Gastrocnemius medialis (tissue), 4 donors: ENCODE measurements at places on chromosomes 7 and 10.

DNA sequence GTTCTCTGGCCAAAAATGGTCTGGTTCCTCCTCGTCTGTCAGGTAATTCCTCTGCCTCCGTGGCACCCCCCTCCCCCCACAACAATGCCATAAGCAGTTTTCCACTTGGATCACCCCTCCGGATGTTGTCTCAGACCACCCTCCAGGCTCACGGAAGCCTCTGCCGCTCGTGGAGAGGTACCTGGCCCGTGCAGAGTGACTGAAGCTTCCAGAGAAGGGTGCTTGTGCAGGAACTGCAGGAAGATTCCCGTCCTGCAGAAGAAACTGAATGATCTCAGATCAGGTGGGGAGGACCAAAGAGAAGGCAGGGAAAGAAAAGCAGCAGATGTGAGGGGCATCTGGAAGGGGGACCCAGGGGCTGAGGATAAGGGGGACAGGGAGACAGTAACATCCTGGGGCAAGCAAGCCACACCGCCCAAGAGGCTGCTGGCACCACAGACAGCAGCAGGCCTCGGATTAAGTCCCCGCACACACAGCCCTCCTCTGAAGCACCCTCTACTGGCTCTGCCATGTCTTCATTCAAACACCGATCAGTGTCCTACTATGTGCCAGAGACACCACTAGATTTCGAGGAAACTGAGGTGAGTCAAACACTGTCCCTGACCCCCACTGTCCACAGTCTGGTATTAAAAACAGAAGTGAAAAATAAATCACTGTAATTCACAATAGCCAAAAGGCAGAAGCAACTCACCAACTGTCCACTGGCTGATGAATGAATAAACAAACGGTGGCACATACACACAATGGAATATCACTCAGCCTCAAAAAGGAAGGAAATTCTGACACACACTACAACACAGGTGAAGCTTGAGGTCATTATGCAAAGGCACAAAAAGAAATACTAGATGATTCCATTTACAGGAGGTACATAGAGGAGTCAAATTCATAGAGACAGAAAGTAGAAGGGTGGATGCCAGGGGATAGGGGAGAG lies 26.4 kb downstream of the KIAA1549 start:
- DNase-seq: no peak

GRCh38 chr10:95406651-95407280 lies 116.0 kb upstream of the PDLIM1 start:
- peak; percentile 94 for DNase-seq

- DNase-seq: peak; percentile 22
These were observed 27.5 kb downstream of the ELMO1 start for GRCh38 chr7:37420946-37421695.

GRCh38 chr10:14383266-14383665 lies 52.5 kb upstream of the FRMD4A start:
- DNase-seq: no peak

- DNase-seq: no peak
These were observed 206.7 kb downstream of the POU6F2 start for GRCh38 chr7:39184391-39184790.

DNA sequence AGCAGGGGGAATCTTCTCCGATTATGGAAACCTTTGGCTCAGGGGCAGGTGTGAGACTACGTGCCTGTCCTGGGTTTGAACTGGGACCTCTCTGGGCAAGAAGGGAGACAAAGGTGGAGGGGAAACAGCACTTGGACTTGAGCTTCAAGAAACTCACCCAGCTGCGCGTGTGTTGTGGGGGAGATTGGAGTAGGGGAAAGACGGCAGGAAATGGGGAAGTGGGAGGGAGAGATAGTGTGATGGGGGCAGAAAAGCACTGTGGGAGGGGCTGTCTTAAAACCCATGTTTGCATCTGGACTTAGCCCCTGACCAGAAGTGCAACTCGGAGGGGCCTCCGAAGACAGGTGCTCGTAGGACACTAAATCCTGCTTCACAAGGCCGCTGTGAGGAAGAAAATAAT lies 107.0 kb downstream of the HIP1 start:
- no peak for DNase-seq

- peak; percentile 91 for DNase-seq
These were observed 253.2 kb upstream of the INHBA start for GRCh38 chr7:41955893-41956675.

DNA sequence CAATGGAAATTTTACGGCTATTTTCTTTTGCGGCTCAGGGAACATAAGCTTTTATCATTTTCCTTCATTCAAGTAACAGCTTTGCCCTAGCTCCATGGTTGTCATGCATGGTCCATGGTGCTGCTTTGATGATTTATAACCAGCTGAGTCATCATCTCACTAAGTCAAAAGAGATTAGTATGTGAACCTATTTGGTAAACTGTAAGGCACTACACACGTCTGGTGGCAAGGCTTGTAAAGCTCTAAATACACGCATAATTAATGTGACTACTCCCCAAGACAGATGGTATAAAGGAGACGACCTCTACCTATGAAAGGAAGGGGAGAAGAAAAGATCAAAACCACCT lies 340.2 kb downstream of the KCNMA1 start:
- DNase-seq: no peak

- DNase-seq: no peak
These were observed 104.9 kb downstream of the CDK6 start for GRCh38 chr7:92731335-92732063.

DNA sequence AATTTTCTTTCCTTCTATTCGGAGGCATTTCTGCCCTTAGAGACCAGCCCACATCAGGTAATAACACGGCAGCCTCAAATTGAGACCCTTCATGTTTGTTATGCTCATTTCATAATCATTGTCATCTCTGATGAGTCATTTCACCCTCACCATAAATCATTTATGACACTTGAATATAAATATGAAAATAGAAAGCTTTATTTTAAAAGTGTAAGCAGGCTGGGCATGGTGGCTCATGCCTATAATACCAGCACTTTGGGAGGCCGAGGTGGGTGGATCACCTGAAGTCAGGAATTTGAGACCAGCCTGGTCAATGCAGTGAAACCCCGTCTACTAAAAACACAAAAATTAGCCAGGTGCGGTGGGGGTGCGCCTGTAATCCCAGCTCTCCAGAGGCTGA lies 57.4 kb upstream of the EGFR start:
- no peak for DNase-seq

GRCh38 chr7:45626441-45627430 lies 52.6 kb downstream of the ADCY1 start:
- no peak for DNase-seq

GRCh38 chr10:124661660-124662180 lies 82.5 kb downstream of the FAM53B start:
- no peak for DNase-seq

- DNase-seq: no peak
These were observed 631.0 kb upstream of the ANKRD30A start for GRCh38 chr10:36494371-36494770.

GRCh38 chr10:11448545-11449244 lies 162.8 kb downstream of the USP6NL start:
- no peak for DNase-seq

GRCh38 chr7:76133164-76133775 lies 68.4 kb upstream of the SRRM3 start:
- no peak for DNase-seq

DNA sequence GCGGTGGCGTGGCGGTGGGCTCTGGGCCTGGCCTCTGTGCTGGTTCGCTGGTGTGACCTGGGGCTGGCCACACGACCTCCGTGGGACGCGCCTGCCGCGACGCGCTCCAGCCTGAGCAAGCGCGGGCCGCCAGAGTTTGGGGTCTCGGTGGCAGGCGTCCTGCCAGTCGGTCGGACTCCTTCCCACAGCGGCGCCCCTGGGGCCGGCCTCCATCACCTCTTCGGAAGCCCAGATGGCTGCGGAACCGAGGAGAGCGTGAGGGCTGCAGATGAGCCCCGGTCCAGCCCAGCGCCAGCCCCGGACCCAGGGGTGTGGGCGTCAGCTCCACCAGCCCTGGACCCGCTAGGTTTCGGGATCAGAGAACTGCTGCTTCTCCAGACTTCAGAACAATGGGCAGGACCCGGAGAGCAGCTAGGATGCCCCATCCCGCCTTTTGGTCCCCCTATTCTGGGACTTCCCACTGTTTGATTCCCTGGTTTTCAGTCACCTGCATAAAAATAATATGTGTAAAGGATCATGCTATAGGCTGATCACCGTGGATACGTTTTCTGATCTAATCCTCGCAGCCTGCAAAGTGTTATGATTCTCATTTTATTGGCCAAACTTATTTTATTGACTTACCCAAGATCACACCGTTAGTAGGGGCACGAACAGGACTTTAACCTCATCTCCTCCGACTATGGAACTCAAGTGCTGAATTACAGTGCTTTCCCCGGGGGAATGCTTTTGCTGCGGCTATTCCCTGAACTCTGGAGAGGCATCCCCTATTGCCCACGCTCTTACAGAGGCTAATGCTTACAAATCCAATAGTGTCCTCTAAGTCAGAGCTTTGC lies 2.8 kb downstream of the CYP26C1 start:
- no peak for DNase-seq

DNA sequence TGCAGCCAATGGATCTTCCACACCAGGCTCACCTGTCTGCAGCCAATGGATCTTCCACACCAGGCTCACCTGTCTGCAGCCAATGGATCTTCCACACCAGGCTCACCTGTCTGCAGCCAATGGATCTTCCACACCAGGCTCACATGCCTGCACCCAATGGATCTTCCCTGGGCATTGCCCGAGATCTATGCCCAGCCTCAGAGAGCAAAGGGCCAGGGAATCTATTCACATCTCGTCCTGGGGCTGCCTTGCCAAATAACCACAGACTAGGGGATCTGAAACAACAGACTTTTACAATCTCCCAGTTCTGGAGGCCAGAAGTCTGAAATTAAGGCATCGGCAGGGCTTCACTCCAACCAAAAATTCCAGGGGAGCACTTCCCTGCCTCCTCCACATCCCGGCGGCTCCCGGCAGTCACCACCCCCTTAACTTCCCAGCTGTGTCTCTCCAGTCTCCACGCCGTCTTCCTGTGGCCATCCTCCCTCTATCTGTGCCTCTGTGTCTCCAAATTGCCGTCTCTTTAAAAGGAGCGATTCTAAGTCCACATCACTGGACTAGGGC lies 92.4 kb upstream of the PPP2R2D start:
- DNase-seq: no peak
